Right forelimb (tissue), 1 donor: ENCODE measurements at places on chromosomes 13 and 19.

GRCh38 chr13:113192902-113193301, 15.6 kb downstream of the PCID2 start:
- DNase-seq, result no peak

- no peak for DNase-seq
Measured at GRCh38 chr13:103272770-103273169, 206.6 kb upstream of the SLC10A2 start.

DNA sequence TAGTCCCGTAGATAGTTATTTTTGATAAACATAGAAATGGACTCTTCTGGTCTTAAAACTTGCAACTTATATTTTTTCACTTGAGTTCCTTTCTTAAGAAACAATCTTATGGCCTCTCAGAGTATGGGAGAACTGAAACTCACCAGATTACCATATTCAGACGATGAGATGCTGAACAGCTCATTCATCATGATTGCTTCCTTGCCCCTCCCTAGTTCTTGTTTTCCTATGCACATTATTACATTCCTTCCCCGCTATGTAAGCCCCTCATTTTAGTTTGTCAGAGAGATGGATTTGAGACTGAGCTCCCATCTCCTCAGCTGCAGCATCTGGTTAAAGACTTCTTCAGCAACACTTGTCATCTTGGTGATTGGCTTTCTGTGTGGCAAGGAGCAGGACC, 158.5 kb downstream of the SLITRK6 start:
- no peak for DNase-seq

- no peak for DNase-seq
Measured at GRCh38 chr13:101178406-101178805, 237.9 kb downstream of the NALCN start.

DNA sequence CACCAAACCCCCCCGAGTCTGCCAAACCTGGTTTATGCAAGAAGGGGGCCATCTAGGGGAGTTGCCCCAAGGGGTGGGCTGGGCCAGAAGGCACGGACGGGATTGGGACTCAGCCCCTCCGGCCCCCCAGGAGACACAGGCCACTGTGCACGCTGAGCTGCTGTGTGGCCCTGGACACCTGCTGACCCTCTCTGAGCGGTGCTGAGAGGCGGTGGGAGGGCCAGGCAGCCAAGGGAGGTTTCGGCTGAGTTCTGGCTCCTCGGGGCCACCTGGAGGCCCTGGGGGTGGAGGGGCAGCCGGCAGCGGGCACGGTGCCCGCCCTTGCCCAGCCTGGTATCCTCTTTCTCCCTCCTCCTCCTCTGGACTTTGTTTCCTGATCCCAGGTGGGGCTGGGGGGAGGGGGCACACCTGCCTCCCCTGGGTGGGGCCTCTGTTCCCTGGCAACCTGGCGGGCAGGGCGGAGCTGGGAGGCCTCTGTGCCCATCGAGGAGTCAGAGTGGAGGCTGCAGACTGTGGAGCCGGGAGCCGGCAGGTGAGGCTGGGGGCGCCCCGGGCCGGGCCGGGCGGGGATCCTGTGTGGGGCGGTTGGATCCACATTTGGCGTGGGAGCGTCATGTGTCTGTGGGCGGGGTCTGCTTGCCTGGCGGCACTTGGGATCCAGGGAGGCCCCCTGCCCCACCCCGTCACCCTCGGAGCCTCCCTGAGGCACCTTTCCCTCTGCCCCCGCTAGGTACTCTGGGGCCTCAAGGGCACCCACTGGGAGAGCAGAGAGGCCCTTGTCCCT, at the start of gene MISP:
TSS of gene MISP (plus strand) at position 473 of the 784 bp plus-strand sequence. CDS start 5,835 bp downstream, outside the sequence.
- no peak for DNase-seq
